Non-pigmented ciliary epithelial cell (primary cell): ENCODE measurements at places on chromosomes 12 and 14.

DNA sequence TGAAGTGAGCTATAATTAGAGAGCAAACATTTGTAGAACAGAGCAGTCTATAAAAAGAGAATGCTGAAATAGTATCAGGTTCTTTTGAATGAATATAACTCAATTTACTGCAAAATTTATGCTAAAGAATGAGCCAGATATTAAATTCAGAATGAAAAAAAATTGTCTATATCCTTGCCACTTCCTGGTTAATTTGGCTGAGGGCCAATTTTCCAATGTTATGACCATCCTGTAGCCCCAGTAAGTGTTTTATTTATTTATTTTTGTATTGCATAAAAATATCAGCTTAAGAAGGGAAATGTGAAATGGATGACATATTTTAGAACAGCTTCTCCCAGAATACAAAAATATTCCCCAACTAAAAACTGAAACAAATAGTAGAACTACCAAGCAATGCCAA is 263.4 kb downstream of the SOX5 start:
- DNase-seq, result no peak

DNA sequence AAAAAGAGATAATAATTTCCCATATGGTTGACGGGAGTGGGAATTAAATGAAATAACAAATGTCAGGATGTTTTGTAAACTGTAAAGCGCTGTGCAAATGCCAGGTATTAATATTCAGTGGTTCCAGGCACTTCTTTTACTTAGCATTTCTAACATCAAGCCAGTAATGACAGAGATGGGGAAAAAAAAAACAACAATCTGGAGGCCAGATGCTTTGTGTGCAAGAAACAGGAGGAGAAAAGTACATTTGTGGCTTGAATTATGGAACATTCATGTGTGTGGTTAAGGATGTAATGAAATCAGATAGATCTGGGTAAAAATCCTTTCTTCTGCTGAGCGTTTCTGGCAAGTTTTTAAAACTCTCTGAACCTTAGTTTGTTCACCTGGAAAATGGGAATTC is 509.6 kb downstream of the FUT8 start:
- DNase-seq, result no peak

DNA sequence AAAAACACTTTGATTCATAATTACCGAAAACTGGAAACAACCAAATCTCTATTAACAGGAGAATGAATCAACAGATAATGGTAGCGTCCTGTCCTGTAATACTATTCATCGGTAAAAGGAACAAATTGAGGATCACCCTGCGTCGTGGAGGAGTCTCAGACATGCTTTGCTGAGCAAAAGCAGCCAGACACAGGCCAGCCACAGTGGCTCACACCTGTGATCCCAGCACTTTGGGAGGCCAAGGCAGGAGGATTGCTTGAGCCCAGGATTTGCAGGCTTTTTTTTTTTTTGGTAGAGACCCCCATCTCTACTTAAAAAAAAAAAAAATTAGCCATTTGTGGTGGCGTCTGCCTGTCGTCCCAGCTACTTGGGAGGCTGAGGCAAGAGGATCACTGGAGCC is 34.1 kb upstream of the MMP17 start:
- DNase-seq, result no peak

GRCh38 chr12:32183650-32184049 is 77.0 kb downstream of the BICD1 start:
- no peak for DNase-seq

GRCh38 chr14:104573930-104574329 is 5.6 kb upstream of the C14orf180 start:
- no peak for DNase-seq

DNA sequence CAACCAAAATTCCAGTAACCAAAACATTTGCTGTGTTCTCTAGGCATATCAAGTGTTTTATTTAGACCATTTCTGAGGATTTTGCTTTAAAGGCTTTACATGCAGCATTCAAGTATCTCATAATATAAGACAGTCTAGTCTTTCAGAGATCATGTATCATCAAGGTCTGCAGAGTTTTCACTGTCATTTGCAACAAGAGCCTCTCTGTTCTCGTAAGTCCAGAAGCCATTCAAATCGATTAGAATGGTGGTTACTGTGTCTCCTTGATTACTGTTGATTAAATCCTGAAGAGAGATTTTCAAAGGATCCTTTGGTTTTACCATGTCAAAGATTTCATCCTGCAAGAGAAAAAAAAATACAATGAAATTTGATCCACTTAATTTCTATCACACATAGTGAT is 36.3 kb downstream of the PPP2R3C start:
- DNase-seq, result no peak

GRCh38 chr14:60102389-60102788 is 10.7 kb downstream of the PCNX4 start:
- DNase-seq, result peak; percentile 53

DNA sequence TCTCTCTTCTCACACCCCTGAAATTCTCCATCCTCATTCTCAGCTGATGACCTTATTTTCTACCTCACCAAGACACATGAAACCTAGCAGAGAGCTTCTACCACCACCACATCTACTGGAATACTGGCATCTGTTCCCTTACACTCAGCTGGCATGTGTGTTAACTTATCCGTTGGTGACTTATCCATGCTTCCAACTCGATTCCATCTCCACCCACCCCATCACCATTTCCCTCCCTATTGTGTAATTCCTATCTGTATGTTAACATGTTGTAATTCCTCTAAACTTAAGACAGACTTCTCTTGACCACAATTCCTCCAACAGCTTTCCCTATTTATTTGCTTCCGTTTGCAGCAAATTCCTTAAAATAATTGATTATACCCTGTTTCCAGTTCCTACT is 15.4 kb downstream of the C1S start:
- DNase-seq, result peak; percentile 6
